Hematopoietic multipotent progenitor cell (in vitro differentiated cells): ENCODE measurements at places on chromosomes 7 and 10.

GRCh38 chr7:7166318-7166717 lies 16.0 kb upstream of the C1GALT1 start:
- DNase-seq, result no peak

DNA sequence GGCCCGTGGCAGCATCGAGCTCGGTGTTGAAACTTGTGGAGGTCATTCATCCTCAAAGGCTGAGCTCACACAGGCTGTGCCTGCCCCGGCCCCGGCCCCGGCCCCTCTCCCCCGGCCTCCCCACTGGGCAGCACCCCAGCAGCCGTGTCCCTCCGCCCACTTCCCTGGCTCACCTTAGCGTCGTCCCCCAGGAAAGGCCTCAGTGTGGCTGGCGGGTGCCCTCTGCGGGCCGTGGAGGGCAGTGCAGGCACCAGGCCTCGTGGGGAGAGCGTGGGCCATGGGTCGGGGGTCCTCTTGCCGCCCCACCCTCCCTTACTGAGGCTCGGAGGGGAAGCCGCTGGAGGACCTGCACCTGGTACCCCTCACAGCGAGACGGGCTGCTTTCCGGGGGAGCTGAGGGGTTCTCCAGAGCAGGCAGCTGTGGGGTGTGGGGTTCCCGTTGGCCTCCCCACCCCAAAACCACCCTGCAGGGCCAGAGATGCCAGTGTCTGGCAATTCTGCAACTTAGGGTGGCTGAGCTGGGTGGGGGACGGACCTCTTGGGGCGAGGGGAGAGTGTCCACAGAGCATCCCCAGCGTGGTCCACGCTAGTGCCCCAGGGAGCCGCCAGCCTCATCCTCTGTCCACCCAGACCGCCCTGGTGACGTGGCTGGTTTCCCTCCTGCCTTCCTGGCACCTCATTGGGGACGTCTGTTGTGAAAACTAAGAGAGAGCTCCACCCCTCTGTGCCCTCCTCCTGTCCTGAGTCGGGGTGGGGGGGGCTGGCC lies 44.2 kb upstream of the DPYSL4 start:
- no peak for DNase-seq

DNA sequence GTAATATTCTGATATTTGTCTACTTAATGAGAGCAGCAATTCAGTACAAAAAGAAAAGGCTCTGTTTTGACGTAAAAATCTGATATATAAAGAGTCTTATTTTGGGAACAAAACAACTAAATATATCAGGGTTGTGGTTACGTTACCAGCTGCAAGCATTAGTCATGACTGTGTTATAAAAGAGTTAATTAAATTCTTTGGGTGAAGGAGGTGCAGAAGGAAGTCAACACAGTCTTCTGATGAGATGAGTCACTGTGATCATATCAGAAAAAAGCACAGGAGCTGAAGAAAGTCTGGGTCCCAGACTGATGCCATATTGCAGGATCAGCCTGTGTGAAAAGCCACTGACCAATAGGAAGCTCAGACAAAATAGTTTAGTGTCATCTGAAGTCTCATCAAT lies 234.3 kb upstream of the TEX47 start:
- peak; percentile 67 for DNase-seq

DNA sequence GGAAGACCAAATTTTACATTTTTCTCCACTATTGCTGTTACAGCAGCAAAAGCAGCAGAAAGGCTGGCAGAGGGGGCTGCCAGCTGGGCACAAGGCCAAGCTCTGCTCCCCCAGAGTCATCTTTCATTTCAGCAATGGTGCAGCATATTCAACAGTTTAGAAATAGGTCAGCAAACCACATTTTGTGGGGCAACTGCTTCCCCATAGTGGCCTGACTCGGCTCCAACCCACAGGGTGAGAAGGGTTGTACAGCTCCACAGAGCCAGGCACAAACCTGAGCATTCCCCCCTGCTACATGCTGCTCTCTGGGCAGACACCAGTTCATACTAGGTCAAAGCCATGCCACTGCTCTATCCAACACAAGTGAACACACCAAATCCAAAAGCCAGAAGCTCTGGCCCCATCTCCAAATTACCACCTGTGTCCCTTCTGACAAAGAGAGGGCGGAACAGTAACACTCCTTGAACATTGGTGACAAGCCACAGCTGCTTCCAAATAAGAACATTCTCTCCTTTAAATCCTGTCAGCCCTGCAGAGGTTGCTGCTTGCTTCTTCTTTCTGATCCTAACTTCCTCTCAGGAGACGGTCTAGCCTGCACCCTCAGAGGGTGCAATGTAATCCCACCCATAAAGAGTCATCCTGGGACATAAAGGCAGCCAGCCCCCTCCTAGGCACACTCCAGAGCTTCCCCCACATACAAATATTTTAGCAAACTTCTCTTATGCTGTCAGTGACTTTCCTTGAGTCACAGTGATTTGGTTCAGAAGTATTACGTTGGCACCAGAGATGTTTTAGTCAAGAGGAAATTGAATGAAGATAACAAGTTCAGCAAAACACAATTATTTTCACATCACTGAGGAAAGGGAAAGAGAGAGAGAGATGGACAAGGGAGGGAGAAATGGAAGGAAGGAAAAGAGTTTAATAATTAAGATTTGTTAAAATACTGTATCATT lies 39.0 kb upstream of the SLIT1 start:
- no peak for DNase-seq

GRCh38 chr7:18574676-18575075 lies 79.1 kb downstream of the HDAC9 start:
- no peak for DNase-seq

DNA sequence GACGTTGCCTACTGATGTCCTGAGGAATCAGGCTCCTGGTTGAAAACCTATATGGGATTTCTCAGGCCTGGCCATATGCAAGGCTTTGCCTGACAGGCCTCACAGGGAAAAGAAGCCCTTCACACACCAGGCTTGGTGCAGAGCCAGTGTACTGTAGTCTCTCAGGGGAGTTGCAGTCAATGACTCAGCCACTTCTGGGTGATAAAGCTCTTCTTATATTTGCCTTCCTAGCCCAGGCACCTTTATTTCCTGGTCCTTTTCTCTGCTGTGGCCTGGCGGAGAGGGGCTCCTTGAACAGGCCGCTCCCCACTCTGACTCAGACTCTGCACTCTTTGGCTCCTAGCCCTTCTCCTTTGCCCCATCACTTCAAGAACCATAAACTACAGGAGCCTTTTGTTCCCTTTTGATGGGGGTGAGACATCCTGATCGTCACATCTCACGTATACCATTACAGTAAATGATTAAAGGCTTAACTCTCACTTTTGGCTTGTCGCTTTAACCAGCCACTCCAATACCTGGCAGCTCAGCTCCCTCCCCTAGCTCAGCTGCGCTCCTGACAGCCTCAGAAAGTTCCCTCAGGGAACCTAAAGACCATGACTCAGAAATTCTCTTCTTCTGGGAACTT lies 33.5 kb downstream of the DPY19L1 start:
- DNase-seq, result no peak

GRCh38 chr10:21885940-21886339 lies 117.6 kb downstream of the DNAJC1 start:
- no peak for DNase-seq
